Peyer's patch (tissue), 4 donors: ENCODE measurements at places on chromosomes 2 and 18. TPM values are rescaled to one million over a fixed set of nuclear protein-coding genes. Genes with fewer than 3 reads are reported as not detected.
A peak's percentile ranks its signal among the peaks of the same experiment; 100 is the strongest.

RGPD5 gene
- total RNA-seq: 50.1 TPM

GRCh38 chr2:88054782-88055370, 707 bp downstream of the KRCC1 start:
- no peak for DNase-seq
- no peaks in the 10 kb centered on the region for H3K27me3 ChIP-seq
- H3K36me3 ChIP-seq: no peaks in the 10 kb centered on the region
- peak overlapping the region; percentile 86 for H3K4me3 ChIP-seq
- no peaks in the 10 kb centered on the region for H3K4me1 ChIP-seq
- H3K27ac ChIP-seq: peak overlapping the region; percentile 93

- no peak overlapping the region for H3K27ac ChIP-seq
- DNase-seq: no peak
- no peak overlapping the region for H3K4me3 ChIP-seq
- H3K4me1 ChIP-seq: no peaks in the 10 kb centered on the region
- H3K27me3 ChIP-seq: no peaks in the 10 kb centered on the region
These were observed 385.7 kb downstream of the STK39 start for GRCh38 chr2:167861574-167862193.

DNA sequence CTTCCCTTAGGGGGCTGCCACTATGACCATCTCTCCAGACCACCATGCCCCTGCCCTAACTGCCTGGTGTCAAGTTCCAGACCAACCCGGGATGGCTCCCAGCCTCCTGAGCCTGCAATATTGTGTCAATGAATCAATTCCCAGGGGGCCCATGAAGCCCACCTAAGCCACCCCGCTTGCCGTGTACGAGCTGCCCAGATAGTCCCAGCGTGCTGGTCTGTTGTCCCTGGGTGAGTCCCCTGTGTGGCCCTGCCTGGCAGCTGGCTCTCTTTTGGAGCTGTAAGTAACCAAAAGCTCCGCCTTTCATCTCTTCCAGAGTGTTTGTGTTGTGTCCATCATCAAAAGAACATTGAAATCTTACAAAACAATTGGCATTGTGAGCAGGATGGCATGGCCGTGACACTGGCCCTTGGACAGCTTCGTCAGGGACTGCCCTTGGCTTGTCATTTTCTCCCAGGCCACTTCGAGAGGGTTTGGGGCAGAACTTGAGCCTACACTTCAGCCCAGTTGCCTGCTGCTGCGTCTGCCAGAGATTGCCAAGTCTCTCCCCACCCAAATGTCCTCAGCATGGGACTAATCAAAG, 11.3 kb upstream of the MAL start:
- H3K36me3 ChIP-seq: no peaks in the 10 kb centered on the region
- H3K4me3 ChIP-seq: no peak overlapping the region
- H3K4me1 ChIP-seq: no peaks in the 10 kb centered on the region
- no peak for DNase-seq
